ENCODE measurements at places on chromosomes 5 and 9.

DNA sequence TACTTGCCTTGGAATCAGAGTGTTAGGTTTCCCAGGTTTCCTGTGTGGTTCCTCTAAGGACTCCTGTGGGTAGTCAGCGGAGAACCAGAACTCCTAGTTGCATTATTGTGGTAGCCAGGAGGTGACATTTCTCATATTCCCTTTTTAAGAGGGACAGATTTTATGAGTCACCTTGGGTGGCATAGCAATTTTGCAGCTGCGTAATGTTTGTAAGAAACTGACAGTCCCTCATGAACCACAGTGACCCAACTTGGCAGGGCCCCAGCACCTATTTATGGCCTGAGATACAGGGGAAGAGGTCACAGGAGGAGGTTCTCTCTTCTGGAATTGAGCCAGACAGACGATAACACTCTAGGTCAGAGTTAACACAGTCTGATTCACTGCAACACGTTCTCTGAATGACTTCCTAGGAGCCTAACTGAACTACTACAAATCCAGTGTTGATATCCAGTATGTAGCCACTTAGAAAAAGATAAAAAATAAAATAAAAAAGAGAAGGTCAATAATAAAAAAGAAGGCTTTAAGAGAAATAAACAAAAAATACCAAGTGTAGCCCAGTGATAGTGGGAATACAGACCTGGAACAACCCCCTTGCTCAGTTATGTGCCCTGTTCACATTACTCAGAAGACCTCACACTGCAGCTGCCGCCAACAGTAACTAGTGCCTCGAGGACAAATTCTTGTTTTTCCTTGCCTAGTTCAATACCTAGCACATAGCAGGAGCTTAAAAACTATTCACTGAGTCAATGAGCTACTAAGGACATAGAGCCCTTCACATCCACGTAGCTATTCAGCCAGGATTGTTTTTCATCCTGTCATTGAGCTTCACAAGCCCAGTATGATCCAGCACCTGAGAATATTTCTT lies 50.7 kb upstream of the VLDLR start:
- peak; percentile 80 for DNase-seq

DNA sequence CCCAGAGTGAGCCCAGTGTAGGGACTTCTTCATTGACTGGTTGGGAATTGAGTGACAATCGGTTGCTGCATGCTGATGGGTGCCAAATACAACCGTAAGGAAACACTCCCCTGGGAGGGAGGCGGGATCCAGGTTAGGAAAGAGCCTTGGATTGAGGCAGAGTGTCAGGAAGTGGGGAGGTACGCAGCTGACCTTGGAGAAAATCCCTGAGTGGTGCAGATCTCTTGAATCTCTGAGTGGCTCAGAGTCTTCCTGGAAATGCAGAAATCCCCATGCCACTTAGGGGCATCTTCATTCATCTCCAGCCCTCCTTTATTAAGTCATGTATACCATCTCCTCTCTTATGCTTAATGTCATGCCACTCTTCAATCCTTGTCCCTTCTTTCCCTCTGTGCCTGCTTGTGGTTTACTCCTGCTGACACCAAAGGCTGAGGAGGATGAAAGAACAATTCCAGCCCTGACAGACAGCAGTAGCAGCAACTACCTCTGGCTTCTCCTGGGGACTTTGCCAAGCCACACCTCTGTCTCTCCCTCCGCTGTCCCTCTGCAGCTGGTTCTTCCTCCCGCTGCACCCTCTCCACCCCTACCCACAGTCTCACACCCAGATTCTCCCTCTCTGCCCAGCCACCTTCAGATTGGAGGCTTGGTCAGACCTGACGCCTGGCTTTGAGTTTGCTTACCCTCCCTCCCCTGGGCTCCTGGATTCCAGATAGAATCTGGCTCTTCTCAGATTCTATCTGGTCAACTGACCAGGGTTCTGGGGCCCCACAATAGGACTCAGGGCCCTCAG lies 14.1 kb upstream of the LCP2 start:
- peak; percentile 67 for DNase-seq

GRCh38 chr5:122310889-122311288 lies 1.1 kb upstream of the SNCAIP start:
- DNase-seq = no peak

DNA sequence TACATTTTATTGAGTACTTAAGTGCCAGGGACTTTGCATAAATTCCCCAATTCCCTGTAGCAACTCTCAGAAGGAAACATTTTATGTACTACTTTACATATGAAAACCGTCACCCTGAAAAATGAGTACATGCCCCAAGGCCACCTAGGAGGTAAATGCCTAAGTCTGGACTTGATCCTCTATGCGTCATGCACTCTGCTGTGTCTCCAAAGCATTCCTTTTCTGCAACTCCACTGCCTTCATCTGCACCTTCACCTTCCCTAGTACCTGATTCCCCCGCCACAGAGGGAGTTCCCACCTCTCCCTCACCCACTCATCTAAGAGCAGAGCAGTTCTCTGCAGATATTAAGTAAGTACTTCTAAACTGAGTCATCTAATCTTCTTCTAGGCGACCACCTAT lies 75.2 kb upstream of the HRH2 start:
- no peak for DNase-seq

DNA sequence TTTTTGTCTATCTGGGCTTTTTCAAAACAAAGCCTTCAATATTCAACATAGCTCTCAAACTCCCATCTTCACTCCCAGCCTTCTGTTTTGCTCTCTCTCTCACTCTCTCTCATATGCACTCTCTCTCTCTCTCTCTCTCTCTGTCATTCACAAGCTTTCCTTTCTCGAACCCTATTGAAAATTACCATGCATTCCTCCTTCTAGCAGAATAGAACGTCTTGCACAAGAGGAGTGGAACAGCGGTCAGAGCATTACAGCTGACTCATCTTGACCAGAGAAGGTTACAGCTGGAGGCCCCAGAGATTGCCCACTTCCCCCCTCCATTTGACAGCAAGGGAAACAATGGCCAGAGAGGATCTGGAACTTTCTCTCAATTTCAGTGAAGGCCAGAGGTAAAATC lies 51.0 kb upstream of the LIFR start:
- DNase-seq = peak; percentile 28

GRCh38 chr9:110890416-110890815 lies 147.9 kb downstream of the LPAR1 start:
- DNase-seq = no peak

GRCh38 chr5:10736354-10736753 lies 24.7 kb downstream of the DAP start:
- no peak for DNase-seq

GRCh38 chr9:104970271-104970987 lies 42.5 kb upstream of the ABCA1 start:
- no peak for DNase-seq
